ENCODE measurements at places on chromosomes 7 and 10. TPM values are rescaled to one million over a fixed set of nuclear protein-coding genes. Genes with fewer than 3 reads are reported as not detected.

HIBADH gene
- polyA plus RNA-seq, result 29.5 TPM

SLC18A2 gene
- not detected for polyA plus RNA-seq

TMEM229A gene
- polyA plus RNA-seq, result not detected

- no peak for DNase-seq
These were observed 106.7 kb upstream of the MBL2 start for GRCh38 chr10:52879091-52879807.

GRCh38 chr10:14560791-14561765 is 213.6 kb downstream of the FAM107B start:
- DNase-seq, result no peak

- DNase-seq, result peak; percentile 21
These were observed 26.2 kb upstream of the EXOC6 start for GRCh38 chr10:92822060-92822634.

GRCh38 chr10:71939861-71940474 is 24.2 kb upstream of the CHST3 start:
- no peak for DNase-seq

- DNase-seq, result no peak
These were observed 6.8 kb downstream of the NAMPT start for GRCh38 chr7:106277976-106278375.

DNA sequence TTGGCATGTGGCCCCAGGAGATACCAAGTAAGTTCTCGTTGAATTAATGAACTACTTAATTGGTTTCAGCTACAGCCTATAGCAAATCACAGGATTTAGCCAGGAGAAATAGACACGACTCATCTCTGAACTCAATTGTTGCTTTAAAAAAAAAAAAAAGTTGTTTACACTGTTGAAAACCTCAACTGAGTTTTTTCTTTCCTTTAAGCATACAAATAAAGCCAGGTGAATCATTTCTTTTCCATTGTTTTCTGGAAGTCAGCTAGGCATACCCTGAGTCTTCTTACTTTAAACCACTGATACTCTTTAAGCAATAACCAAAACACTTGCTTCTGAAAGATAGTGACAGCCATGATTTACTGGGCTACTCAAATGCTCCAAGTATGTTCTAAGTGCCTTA is 755 bp downstream of the FRMPD2 start:
- no peak for DNase-seq
